ENCODE measurements at places on chromosomes 13 and 19.
A peak's percentile ranks its signal among the peaks of the same experiment; 100 is the strongest.

- no peak for DNase-seq
These were observed 1432.4 kb downstream of the UQCRFS1 start for GRCh38 chr19:27780367-27781075.

DNA sequence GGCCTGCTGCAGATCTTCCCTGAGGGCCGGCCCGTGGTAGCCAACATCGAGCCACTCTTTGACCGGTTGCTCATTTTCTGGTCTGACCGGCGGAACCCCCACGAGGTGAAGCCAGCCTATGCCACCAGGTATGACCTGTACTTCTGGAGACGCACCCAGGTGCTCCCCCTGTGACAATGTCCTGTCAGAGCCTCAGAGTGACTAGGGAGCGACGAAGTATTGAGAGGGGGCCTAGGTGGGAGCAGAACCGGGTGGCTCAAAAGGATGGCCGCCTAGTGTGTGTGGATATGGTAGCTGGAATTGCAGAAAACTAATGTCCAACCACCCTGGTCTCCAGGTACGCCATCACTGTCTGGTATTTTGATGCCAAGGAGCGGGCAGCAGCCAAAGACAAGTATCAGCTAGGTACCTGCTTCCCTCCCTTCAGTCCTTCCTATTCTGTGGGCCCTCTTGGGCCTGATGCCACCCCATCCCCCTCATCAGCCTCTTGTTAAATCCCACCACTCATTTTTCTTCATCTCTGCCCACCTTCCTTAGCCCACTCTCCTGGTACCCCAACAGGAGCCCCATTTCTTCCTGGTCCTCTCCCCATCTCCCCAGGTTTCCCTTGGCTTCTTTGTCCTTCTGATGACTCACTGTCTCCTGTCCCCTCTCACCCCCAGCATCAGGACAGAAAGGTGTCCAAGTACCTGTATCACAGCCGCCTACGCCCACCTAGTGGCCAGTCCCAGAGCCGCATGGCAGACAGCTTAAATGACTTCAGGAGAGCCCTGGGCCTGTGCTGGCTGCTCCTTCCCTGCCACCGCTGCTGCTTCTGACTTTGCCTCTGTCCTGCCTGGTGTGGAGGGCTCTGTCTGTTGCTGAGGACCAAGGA is 8.4 kb downstream of the EGLN2 start:
- no peak for DNase-seq

DNA sequence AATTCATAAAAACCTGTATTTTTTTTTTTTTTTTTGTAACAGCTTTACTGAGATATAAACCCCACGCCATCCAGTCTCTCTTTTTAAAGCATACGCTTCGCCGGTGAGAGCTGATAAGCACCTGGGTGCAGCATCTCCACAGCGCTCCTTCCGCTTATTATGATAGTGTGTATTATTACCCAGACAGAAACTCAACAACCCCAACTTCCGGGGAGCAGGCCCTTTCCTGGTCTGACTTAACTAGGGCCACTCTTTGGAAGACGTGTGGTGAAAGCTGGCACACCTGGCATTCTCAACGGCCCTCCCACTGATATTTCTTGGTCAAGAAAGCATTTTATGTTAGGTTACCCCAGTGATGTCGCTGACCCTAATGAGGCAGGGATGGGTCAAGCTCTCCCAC is 51.4 kb upstream of the SLC15A1 start:
- DNase-seq: no peak

DNA sequence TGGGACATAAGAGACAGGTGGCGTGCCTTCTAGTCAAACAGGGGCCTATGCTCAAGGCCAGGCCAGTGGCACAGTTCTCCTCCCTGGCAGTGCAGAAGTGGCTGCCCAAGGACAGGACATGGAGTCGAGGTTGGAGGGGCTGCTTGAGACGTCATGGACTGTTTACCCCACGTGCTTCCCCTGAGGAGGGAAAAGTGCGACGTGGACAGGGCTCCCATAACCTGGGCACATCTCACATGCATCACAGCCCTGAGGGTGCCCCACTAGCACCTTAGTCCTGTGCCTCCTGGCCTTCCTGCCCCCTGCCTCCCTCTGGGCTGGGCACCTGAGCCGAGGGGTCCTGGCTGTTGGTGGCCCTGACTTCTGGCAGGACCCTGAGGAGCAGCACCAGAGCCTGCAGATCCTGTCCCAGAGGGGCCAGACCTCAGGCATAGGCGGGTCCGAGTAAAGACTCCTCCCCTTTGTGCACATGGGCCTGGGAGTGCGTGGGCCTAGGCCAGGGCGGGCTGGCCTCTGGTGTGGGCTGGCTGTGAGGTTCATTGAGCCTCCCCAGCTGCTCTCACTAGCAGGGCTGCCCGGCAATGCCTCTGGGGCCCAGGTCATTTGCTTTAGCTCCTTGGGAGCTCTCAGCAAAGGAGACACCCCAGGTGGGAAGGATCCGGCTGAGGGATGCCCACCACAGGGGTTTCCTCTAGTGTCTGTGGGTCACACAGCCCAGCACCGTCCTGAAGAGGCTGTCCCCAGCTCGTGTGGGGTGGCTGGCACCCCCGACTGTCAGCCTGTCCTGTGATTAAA is 65.7 kb downstream of the CEBPG start:
- no peak for DNase-seq

GRCh38 chr13:48278806-48279205 is 24.7 kb upstream of the RB1 start:
- DNase-seq: no peak

GRCh38 chr13:112601371-112601770 is 13.4 kb upstream of the TUBGCP3 start:
- DNase-seq: no peak

DNA sequence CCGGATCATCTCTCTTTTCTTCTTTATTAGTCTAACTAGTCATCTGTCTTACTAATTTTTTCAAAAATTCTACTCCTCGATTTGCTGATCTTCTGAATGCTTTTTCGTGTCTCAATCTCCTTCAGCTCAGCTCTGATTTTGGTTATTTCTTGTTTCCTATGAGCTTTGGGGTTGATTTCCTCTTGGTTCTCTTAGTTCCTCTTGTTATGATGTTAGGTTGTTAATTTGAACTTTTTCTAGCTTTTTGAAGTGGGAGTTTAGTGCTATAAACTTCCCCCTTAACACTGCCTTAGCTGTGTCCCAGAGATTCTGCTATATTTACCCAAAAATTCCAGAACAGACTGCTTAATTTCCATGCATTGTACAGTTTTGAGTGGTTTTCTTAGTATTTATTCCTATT is 3.4 kb downstream of the FCAR start:
- DNase-seq: no peak

- no peak for DNase-seq
These were observed 67.7 kb downstream of the KCTD15 start for GRCh38 chr19:33864311-33864850.

- DNase-seq: peak; percentile 41
These were observed 815 bp downstream of the MAP3K10 start for GRCh38 chr19:40191836-40192646.

DNA sequence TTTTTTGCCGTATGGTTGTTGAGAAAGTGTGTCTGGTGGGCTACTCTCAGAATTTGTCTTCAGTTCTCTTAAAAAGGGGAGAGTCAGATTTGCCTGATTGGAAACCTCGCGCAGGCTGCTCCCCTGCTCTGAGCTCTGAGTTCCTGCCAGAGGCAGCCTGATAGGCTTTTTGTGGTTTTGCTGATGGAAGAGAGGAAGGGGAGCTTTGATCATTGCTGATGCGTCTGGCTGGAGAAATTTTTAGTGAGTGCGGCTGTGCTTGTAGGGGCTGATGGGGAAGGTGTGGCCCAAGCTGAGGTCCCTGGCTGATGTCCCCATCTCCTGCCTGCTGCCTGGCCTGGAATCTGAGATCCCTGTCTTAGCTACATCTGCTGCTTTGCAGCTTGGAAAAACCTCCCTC is 2.8 kb downstream of the CHST8 start:
- no peak for DNase-seq

DNA sequence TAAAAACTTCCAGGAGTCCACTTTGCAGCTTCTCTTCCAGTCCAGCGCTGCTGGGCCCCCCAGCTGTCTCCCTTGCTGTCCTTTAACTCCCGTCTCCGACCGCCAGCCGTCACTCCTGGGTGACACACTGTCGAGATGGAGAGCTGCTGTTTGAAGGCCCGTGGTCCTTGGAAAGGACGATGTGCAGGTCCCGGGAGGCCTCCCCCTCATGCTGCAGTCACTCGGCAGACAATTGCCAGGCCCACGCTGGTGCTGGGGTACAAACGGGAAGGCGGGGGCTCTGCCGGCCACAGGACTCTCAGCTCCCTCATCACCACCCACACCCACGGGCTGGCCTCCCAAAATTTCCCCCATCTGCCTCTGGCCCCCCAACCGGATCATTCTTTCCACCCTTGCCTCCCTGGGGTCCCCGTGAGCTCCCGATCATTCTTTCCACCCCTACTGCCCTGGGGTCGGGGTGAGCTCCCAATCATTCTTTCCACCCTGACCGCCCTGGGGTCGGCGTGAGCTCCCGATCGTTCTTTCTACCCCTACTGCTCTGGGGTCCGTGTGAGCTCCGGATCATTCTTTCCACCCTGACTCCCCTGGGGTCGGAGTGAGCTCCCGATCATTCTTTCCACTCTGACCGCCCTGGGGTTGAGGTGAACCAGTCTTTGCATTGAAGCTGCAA is 16.0 kb upstream of the ZNF554 start:
- DNase-seq: no peak

DNA sequence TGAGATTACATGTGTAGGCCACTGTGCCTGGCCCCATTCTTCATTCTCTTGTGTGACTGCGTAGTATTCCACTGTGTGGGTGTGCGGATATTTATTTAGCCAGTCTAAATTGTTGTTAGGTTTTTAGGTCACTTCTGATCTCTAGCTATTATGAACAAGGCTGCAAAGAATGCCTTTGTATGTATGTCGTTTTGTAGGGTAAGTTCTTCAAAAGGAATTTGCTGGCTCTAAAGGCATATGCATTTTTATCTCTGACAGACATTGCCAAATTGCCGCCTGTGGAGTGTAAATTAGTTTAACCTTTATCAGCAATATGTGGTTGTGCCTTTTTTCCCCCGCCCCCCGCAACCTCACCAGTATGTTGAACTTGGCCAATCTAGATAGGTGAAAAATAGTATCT is 30.3 kb upstream of the EHD2 start:
- DNase-seq: no peak

GRCh38 chr13:46295491-46296114 is 83.9 kb downstream of the LRRC63 start:
- DNase-seq: peak; percentile 43

DNA sequence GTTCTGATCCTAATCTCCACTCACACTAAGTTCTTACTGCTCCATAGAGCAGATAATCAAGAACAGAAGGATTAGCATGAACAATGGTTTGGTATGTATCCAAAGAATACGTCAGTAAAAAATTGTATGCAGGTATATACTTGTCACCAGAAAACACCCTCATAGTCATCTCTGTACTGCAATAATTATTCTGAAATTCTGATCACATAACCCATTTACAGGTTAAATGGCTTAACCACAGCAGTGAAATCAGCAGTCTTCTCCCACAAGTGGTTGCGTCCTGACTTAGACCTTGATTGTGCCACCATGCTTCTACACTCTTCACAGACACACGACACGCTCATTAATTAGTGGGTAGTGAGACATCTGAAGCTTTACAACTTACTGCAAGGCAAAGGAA is 50.9 kb downstream of the LNX2 start:
- no peak for DNase-seq
